ENCODE measurements at places on chromosomes 7 and 10. TPM values are rescaled to one million over a fixed set of nuclear protein-coding genes. Genes with fewer than 3 reads are reported as not detected.
A peak's percentile ranks its signal among the peaks of the same experiment; 100 is the strongest.

- no peak for DNase-seq
Measured at GRCh38 chr10:78002541-78003288, 26.6 kb downstream of the POLR3A start.

- no peak for DNase-seq
Measured at GRCh38 chr7:124162667-124163066, 129.8 kb upstream of the TMEM229A start.

GRCh38 chr10:132640326-132641125, 102.9 kb downstream of the INPP5A start:
- no peak for DNase-seq

- peak; percentile 92 for DNase-seq
Measured at GRCh38 chr7:99579956-99580777, 17.9 kb upstream of the TMEM225B start.

DNA sequence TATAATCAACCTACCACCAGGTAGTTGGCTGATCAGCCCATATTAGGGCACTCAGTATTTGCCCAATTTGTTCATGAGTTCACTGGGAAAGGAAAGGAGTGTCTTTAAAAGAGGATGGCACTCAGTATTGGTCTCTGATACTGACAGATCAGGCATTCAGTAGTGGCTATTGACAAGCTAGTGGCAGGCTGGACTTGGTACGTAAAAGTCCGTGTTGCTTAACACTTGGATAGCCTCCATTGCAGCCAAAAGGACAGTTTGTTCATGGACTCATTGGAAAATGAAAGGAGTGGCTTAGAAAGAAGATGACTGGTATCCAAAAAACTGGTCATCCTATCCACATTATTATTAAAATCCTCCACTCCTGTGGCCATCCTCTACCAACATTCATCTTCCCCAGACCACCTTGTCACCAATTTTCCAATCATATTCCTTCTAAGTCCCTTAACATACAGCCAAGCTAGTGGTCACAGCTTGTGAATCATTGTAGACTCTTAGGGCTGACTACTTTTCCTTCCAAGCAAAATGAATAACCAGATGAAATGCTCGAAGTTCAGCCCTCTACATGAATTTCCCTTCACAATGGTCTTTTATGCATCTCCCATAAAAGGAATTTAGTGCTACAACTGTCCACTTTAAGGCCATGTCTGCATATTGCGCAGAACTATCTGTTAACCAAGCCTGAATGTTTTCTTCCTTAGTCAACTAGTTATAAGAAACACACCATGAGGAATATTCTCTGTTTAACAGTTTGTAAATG, 78.6 kb upstream of the MAGI2 start:
- DNase-seq: no peak

GRCh38 chr10:54833029-54833428, 32.0 kb upstream of the PCDH15 start:
- DNase-seq: no peak

DNA sequence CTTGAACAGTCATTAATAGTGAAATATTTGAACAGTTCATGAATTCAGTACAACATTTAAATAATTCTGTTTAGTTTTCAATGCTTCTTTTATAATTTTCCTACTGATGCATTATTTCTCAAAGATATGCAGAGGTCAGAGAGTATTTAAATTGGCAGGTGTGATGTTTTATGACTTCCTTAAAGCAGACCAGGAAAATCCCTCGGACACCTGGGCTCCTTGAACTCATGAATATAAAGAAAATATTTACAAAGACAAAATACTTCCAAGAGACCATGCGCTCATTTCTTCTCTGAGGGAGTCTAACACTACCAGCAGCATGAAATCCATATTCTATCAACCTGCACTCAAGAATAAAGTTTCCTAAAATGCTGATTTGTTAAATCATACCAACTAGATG, 127.6 kb downstream of the IPMK start:
- no peak for DNase-seq

DNA sequence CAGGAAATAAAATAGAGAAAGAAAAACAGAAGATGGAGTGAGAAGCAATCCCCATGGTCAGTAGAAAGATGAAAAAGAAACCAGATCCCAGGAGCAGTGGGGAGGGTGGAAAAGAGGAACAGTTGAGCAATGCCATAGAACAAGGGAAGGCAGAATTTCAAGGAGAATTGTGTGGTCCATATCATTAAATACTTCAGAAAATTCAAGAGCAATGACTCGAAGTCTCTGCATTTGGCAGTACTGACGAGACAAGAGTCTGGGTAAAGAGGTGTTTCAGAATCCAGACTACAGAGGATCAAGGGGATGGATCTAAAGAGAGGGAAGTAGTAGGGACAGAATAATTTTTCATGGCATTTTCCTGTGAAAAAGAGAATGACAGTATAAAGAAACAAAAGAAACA, 512.6 kb downstream of the PHTF2 start:
- DNase-seq: no peak

- peak; percentile 41 for DNase-seq
Measured at GRCh38 chr7:23520582-23520981, 11.2 kb downstream of the TRA2A start.

DNA sequence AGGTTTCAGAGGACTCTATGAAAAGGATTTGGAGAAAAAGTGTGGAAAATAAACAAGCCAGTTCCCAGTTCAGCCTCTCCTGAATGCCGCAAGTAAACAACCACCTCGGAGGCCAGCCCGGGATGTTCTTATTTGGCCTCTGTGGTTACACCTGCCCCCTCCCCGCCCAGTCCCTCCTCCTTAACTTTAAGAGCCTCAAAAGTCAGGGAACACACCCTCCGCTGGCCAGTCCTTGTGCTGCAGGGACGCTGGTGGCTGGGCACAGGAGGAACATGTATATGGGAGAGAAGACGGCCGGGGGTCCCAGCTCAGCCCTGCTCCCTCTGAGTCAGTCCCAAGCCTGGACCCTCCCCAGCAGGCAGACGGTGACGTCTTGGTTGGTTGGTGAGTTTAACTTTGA, 6.1 kb downstream of the CHST3 start:
- peak; percentile 89 for DNase-seq

DNA sequence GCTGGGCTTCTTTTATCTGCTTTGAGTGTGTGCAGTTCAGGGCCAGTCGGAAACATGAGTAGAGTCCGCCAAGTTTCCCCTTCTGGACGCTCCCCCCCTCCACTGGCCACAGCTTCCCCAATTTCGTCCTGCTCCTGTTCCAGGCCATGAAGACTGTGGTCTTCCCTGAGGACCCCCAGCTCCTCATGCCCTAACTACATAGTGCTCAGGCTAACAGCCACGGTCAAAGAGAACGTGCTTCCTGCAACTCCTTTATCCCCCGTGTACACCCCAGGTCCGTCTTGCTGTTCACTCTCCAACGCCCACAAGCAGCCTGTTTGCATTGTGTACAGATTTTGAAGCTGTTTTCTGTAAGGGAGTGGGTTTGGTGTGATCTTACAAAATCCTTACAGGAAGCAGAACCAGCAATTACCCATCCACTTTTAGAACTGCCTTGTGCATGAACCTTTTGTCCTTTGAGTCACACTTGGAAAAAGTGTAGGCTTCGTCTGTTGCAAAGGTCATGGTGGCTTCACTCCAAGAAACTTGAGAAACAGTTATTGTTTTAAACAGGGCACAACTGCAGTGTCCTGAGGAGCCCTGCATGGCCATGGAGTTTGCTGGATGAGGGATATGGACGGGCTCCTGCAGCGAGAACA, 77.0 kb upstream of the FAM20C start:
- no peak for DNase-seq

DNA sequence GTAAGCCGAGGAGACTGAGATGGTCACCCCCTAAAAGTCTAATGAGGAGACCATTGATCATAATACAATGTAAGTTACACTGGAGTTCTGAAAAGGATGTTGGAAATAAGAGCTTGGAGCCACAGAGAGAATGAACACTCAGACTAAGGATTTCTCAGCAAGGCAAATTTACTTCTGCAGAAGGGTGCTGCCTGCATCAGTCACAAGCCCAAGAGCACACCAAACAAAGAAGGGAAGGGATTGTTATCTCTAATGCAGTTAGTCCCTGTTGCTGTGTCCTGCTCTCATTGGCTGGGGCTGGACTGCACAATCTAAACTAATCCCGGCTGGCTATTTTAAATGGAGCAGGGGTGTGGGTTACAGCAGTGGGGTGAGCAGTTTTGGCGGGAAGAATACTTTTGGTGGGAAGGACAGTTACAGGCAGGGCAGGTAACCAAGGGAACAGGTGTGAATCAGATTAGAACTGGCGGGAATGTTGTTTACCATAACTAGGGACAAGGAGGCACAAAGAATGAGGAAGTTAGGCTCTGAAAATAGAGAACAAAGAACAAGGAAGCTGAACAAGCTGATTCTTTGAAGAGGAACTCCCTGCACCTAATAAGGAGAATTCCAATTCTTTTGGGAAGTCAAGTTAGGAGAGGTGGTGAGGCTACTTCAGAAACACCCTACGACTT, 30.3 kb upstream of the TRIM24 start:
- DNase-seq: peak; percentile 56

Gene SAP25
- total RNA-seq: 4.1 TPM

Gene DRGX
- not detected for total RNA-seq

Gene SLC13A1
- total RNA-seq: not detected

Gene CUTC
- 25.8 TPM for total RNA-seq

Gene MXI1
- total RNA-seq: 6.9 TPM

Gene CDH23
- 4.3 TPM for total RNA-seq

Gene MRLN
- total RNA-seq: not detected
